ENCODE measurements at places on chromosomes 6 and 20. TPM values are rescaled to one million over a fixed set of nuclear protein-coding genes. Genes with fewer than 3 reads are reported as not detected.

Gene GJA10
- not detected for total RNA-seq

Gene RAMACL
- 4.5 TPM for total RNA-seq

Gene HSPA1L
- total RNA-seq = 5.6 TPM

Gene FOXQ1
- total RNA-seq = 0.72 TPM

DNA sequence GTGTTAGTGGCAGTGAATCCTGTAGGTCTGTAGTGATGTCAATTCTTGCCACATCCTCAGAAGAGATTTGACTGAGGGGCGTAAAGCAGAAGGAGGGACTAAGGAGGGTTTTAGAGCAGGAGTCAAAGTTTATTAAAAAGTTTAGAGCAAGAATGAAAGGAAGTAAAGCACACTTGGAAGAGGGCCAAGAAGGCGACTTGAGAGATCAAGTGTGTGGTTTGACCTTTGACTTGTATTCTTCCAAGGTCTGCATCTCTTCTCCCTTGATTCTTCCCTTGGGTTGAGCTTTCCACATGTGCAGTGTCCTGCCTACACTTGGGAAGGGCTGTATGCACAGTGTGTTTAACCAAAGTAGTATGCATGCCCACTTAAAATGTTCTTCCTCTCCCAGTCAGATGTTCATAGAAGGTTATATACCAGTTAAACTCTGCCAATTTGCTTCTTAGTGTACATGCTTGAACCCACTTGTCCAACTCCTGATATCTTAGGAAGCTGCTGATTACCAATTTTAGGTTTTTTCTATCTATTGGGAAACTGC is 627.6 kb downstream of the MMUT start:
- DNase-seq = no peak

DNA sequence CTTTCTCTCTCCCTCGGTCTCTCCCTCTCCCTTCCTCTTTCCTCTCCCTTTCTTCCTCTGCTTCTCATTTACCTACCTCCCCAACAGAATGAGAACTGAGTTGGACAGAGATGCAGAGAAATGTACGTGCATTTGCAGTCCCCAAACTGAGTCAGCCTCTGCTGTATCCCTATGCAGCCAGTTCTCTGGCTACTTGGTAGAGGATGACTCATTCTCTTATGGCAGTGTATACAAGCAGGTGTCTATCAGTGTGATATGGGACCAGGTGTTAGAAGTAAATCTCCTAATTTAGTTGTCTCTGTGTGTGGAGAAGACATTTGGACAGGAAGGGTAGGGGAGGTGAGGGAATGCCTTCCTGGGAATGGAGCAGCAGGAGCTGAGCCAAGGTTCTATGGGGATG is 470.8 kb downstream of the CD109 start:
- no peak for DNase-seq

Data from ovary (tissue), 10 donors.